ENCODE measurements at places on chromosomes 5 and 9.

DNA sequence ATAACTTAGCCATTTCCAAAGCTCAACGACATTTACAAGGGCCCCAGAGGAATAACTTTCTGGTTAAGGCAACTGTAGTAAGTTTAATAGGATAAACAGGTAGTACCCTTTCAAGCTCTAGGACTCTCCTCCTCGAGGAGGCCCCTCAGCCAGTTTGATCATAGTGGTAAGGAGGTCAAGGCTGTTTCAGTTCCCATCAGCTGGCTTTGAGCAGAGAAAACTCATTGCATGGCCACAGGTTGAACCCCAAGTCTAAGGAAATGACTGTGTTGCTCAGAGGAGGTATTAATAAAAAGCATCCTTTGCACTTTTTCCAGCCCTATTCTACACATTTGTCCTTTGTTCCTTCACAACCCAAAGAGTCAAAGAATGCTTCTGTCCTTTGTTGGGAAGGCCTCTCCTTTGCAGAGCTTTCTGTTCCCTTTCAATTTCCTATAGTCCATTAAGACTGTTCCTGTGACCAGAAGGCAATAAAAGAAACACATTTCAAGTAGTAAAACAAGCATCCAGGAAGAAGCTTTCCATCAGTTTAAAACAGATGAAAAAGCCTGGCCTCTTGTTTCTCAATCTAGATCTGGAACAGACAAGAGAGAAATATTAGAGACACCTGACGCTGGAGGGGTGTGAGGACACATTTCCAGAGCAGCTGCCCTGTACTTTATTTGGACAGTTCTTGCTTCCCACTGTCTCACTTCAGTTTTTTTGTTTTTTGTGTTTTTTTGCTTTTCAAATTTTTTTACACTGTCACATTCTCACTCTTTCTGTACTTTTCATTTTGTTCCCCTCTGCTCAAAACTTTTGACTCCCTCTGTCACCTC, 54.1 kb downstream of the PRRC1 start:
- no peak for DNase-seq

- peak; percentile 92 for DNase-seq
These were observed 432.1 kb upstream of the RGMB start for GRCh38 chr5:98341038-98342032.

- DNase-seq, result no peak
These were observed 55.1 kb upstream of the TLR4 start for GRCh38 chr9:117649126-117649525.

DNA sequence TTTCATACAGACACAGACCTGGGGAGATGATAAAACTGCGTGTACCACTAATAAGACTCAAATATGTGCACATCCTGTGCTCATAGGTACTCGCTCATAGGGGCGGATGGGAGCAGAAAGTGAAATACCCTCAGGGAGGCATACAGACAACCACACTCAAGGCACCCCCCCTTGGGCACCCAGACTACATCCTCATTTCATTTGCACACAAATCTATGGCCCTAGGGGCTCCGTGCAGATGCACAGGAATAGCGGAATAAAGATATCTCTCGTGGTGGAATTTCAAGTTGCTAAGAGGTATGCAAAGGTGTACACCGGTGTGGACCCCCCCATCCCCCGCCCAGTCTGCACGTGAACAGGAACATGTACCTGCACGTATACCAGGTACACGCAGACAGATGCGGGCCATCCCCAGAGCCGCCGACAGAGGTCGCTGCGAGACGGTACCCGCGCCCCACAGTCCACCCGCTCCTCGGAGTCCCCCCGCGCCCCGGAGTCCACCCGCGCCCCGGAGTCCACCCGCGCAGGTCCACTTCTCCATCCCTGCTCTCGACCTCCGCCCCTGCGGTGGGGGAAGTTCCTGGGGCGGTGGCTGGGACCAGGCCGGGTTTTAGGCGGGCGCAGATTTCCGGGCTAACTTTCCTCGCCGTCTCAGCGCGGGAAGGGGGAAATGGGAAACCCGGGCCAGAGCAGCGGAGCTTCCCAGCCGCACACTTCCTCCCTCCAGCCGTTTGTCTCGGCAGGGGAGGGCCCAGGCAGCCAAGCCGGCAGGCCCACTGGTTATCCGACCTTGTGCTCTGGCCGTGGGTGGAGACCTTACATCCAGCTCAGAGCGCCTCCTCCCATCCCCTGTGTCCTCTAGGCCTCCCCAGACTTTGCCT, 1.0 kb upstream of the IL12B start:
- DNase-seq, result no peak

- DNase-seq, result no peak
These were observed 116.8 kb downstream of the RGS3 start for GRCh38 chr9:113580041-113580953.

GRCh38 chr9:116450378-116451139, 236.5 kb upstream of the TRIM32 start:
- DNase-seq, result peak; percentile 79

GRCh38 chr9:119298076-119298853, 71.0 kb downstream of the BRINP1 start:
- no peak for DNase-seq

DNA sequence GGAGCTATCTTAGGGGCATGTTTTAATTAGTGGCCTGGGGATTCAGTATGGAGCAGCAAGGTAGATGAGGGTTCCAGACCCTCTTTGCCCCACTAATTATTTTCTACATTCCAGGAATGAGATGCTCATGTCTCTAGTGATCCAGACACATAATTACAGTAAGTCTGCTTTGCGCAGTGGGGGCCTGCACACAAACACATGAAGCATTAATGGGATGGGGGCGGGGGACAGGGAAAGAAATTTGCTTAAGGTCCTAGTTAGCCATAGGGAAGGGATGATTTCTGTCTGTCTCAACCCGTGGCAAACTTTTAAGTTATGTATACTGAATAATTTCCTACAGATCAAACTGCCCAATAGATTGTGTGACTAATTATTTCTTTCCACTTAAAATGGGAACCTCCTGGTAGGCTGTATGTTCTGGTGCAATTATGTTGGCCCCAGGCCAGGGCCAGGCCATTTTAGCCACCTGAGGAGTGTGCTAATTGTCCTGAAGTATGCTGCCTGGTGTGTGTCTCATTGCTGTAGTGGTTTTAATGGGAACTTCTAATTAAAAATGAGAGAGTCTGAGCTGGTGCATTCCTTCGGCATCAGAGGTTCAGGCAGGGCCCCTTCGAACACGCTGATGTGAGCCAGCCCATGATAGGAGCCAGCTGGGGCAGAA, 134.4 kb downstream of the PTTG1 start:
- no peak for DNase-seq

DNA sequence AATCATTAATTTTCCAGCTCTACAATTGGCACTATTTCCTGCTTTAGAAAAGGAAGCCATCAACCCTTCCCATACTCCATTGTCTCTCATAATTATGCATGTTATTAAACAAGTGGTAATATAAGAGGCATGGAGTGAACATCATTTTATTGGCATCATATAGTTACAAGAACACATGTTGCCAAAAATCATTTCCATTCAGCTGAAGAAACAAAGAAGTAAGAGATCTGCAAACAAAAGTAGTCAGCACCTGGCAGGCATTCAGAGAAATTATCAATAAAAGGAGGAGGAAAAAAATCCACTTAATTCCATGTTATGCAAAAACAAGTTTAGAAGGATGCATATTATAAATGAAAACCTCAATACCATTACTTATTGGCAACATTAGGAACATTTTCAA, 1208.2 kb upstream of the C9orf72 start:
- DNase-seq, result no peak

- no peak for DNase-seq
These were observed 46.0 kb downstream of the SHB start for GRCh38 chr9:38022995-38023394.

- DNase-seq, result no peak
These were observed 99.7 kb downstream of the STARD4 start for GRCh38 chr5:111412593-111412992.

GRCh38 chr5:137563301-137563645, 64.1 kb upstream of the SPOCK1 start:
- no peak for DNase-seq

- DNase-seq, result no peak
These were observed 44.3 kb downstream of the GLRA1 start for GRCh38 chr5:151880324-151880723.

- peak; percentile 45 for DNase-seq
These were observed 16.0 kb upstream of the ZCCHC7 start for GRCh38 chr9:37104183-37104889.

- DNase-seq, result no peak
These were observed 630.3 kb downstream of the ISL1 start for GRCh38 chr5:52013523-52013922.

DNA sequence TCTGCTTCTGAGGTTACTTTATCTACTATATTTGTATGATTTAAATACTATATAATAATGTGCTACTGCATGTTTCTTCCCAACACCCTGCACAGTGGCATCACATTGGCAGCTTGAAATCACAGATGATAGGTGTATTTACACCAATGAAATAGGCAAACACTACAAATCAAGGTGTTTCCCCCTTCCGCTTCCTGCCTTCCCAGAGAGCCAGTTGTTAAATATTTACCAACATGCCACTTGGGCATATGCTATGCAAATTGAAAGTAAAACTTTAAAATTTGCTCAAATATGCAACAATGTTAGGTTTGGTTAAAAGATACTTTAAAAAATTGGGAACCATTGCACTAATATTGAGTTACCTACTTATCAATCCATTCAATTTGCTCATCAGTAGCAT, 58.2 kb upstream of the SMARCA2 start:
- no peak for DNase-seq

- no peak for DNase-seq
These were observed 23.0 kb downstream of the FNIP1 start for GRCh38 chr5:131773805-131774204.
